ENCODE measurements at places on chromosomes 1 and 21.

- no peak for DNase-seq
These were observed 2.0 kb downstream of the TMEM63A start for GRCh38 chr1:225880222-225880588.

- no peak for DNase-seq
These were observed 42.4 kb upstream of the ROR1 start for GRCh38 chr1:63731117-63732043.

DNA sequence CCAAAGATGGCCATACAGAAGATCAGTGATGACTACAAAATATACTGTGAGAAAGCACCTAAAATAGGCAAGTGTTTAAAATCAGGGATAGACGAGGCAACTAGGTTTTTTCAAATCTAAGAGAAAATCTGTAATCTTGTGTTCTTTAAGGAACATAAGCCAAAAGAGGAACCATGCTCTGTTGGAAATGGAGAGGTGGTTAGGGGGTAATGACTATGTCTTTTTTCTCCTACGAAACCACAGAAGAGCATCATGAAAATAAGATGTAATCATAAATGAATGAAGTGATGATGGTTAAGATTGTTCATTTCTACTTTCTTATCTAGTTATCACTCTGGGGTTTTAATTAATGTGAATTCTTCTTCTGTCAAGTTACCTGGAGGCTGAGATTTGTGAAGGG is 43.1 kb downstream of the RGSL1 start:
- DNase-seq: no peak

DNA sequence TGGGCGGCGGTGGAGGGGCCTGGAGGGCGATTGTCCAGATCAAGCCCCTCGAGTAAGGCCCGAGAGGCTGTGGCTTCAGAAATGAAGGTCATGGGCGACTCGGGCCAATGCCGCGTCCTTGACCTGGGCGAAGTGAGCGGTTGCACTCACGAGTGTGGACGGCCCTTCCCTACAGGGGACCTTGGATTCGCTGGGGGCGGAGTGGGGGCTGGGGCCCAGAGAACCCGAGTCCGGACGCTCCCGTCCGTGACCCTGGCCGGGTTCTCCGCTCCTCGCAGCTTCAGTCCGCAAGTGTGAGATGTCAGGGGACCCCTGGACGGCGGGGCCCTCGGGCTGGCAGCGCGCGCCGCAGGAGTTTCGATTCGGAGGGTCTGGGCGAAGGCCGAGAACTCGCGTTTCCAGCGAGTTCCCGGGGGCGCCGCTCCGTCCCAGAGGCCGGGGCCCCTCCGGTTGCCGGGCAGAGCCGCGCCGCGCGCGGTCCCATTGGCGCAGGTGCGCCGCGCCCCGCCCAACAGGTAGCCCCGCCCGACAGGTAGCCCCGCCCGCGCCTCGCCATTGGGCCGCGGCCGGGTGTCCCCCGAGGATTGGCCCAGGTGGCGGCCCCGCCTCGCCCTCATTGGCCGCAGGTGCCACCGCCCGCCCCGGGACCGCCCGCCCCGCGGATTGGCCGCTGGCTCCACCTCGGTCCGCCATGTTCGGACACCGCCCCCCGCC is at the start of gene PRKCZ:
Gene PRKCZ (plus strand): TSS at position 694 of the 714 bp plus-strand sequence. CDS start 220 bp downstream, outside the sequence.
- no peak for DNase-seq

DNA sequence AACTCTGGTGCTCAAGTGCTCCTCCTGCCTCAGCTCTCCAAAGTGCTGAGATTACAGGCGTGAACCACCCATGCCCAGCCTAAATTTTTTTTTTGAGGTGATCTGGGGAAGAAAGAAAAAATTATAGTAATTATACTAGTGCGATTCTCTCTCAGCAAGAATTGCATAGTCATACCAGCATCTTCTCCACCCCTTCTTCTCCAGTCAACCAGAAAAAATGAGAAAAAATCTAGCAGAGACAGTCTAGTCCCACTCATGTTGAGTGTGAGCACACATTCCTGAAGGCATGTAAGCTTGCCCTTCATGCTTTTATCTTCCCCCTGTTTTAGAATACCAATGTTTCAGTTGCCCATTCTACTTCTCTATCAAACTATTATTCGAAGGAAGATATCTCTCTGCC is 207.6 kb downstream of the S1PR1 start:
- no peak for DNase-seq

DNA sequence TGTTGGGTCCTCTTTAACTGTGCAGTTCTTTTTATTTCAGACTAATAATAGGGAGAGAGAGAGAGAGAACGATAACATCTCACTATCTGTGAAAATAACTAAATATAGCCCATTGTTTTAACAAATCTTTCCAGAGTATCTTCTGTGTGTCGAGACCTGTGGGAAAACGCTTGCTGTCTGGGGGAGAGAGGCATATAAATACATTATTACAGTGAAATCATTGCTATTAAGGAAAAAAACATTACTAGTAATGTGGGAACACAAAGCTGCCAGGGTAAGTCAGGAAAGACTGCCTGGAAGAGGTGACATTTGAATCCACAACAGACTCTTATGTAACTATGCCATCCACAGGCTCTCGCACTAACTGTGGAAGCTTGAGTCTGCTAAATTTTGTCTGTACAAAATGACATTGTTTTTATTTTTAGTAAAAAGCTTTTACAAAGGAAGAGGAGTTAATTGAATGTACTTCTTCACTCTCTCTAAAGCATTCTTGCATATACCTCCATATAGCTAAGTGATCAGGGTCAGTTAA is 59.8 kb upstream of the PGD start:
- DNase-seq: no peak

DNA sequence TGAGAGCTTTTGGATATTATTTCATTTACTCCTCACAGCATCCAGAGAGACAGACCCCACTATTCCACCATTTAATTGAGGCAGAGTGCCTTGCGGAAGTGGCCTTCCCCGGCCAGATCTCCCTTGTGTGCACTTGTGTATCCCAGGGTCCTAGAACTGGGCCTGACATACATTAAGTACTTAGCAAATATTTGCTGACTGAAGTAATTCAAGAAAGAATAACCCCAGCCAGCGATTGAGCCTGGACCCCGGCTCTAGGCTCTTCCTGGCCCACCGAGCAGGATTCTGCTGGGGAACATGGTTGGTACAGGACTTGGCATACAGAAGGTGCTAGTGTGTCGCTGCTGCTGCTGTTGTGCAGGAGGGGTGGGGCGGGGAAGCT is 8.4 kb downstream of the DMRTA2 start:
- no peak for DNase-seq

DNA sequence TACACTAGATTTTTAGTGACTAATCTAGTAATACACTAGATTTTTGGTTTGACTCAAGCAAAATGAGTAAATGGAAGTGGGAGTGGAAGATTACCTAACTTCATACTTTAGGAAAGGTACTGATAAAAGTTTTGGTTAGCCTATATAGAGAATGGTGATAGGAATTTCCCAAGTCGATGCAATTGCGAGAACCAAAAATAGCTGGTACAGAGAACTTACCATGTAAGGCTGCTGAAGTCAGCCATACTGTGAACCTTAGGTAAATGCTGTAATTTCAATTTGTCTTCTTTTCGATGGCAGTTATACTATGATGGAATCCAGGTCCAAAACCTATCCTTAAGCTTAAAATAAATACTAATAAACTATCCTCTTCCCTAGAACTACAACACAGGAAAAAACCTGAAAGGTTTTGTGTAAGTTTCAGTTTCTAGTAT is 4.6 kb downstream of the PNRC2 start:
- no peak for DNase-seq

- DNase-seq: no peak
These were observed 67.9 kb upstream of the MAGI3 start for GRCh38 chr1:113322439-113322838.

DNA sequence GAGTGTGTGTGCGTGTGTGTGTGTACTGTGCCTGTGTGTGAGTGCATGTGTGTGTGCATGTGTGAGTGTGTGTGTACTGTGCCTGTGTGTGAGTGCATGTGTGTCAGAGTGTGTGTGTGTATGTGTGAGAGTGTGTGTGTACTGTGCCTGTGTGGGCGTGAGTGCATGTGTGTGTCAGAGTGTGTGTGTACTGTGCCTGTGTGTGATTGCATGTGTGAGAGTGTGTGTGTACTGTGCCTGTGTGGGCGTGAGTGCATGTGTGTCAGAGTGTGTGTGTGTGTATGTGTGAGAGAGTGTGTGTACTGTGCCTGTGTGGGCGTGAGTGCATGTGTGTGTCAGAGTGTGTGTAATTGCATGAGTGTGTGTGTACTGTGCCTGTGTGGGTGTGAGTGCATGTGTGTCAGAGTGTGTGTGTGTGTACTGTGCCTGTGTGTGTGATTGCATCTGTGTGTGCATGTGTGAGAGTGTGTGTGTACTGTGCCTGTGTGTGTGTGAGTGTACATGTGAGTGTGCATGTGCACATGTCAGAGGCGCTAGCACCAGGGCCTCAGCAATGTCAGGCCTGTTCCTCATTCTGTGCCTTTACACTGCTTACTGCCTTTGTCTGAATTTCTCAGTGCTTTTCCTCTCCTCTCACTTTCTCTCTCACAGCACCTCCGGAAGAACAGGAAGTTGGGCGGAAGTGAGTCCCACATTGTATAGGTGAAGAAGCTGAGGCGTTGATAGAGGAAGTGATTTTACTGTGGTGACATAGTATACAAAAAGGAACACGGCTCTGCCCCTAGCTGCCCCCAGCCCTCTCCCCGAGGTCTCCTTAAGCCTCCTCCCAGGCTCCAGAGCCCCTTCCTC is 4.9 kb downstream of the SLC5A9 start:
- DNase-seq: no peak

DNA sequence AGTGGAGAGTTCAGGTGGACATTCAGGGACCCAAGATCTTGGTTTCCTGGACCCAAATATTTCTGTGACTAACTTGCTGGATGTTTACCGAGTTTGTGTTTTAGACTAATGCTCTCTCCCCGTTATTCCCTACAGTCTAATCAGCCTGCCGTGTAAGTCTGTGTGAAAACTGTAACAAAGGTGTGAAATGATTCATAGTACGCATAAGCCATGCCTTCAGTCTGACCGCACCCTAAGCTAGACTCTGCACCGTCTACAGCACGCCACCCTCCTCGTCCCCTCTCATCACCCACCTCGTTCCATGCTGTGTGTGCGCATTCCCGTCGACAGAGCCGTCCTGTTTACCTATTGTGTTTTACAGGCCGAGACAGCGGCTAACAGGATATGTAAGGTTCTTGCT is 50.5 kb downstream of the ACTN2 start:
- DNase-seq: no peak

- DNase-seq: no peak
These were observed 24.3 kb upstream of the NID1 start for GRCh38 chr1:236089046-236089773.

GRCh38 chr1:31801458-31801857 is 14.4 kb downstream of the SPOCD1 start:
- DNase-seq: no peak

- no peak for DNase-seq
These were observed 22.9 kb downstream of the LRIG2 start for GRCh38 chr1:113095790-113096455.

- no peak for DNase-seq
These were observed 43.9 kb downstream of the PPP2R5A start for GRCh38 chr1:212329105-212329504.

DNA sequence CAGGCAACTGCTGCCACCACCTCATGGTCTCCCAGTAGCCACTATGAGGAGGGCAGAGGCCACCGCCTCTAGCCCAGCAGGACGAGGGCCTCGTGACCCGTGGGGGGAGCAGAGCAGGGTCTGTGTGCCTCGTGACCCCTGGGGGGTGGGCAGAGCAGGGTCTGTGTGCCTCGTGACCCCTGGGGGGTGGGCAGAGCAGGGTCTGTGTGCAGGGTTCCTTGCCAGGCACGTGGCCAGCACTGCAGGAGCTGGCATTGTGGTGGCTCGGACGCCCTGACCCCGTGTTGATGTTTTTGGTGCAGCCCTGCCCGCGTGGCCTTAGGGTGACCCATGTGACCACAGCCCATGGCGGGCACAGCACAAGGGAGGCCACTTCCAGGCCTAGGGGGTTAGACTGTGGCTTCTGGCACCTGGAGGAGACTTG is 52.8 kb downstream of the SLX9 start:
- no peak for DNase-seq

GRCh38 chr1:201310986-201311355 is 27.7 kb downstream of the PKP1 start:
- peak; percentile 84 for DNase-seq

GRCh38 chr1:102790997-102791396 is 317.3 kb downstream of the COL11A1 start:
- DNase-seq: peak; percentile 50

DNA sequence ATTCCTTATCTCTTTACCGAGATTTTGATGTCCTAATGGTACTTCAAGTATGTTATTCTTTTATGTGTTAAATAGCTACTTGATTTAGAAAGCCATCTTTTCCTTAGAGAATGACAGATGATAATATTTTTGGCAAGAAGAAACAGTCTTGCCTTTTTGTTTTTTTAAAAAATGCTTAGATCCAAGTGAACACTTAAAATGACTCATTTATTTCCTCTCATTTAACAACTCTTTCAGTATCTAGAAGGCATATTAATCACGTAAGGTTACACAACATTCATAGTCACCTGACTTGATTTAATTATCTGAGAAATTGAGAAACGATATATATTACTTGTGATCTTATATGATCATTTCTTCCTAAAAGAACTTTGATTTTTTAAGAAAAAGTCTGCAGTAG is 52.4 kb downstream of the SUCO start:
- DNase-seq: no peak

GRCh38 chr1:151935154-151935553 is 25.8 kb upstream of the THEM4 start:
- no peak for DNase-seq

GRCh38 chr1:89539128-89539527 is 14.5 kb downstream of the LRRC8B start:
- no peak for DNase-seq

GRCh38 chr1:202160377-202160940 is at the start of gene PTPN7:
PTPN7 (minus strand) TSS chr1:202160602; CDS start chr1:202159402, 1,200 bp downstream.
- DNase-seq: no peak

DNA sequence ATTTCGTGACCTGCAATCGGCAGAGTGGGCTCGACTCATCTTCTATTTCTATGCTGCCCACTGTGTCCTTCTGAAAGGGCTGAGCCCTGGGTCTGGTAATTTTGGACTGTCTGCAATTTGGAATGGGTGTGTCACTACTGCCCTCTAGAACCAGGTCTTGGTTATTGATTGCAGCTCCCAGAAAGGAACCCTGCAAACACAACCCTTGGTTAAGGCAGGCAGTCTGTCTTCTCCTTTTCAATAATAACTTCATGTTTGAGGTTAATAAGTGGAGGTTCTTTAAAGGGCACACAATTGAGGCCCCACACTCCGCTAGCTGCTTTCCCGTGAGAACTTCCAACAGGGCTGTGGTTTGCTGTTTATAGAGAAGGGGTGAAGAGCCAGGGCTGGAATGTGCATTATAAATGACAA is 79.9 kb upstream of the LYST start:
- no peak for DNase-seq

DNA sequence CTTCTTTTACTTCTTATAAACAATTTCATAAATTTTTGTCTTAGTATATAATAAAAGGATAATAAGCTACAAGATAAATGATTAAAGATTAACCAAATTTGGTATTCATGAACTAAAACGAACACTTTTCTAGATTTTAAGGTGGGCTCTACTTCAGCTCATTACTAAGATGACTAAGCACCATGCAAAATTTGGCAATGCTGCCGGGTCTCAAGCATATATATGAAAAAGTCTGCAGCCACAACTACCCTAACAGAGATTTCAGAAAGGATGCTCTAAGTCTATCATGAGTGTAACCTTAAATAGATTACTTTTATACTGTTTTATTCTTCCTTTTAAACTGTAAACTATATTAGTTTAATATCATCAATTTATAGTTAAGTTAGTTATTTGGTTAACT is 47.8 kb downstream of the BRWD1 start:
- no peak for DNase-seq

- DNase-seq: no peak
These were observed 1.9 kb upstream of the ERRFI1 start for GRCh38 chr1:8027748-8028570.

- DNase-seq: no peak
These were observed 1372.3 kb downstream of the AMY1C start for GRCh38 chr1:105122041-105122440.

- DNase-seq: no peak
These were observed 25.9 kb downstream of the TSPAN2 start for GRCh38 chr1:115063228-115063901.

All from NCI-H446 (cell line).